ENCODE measurements at places on chromosomes 2 and 18. TPM values are rescaled to one million over a fixed set of nuclear protein-coding genes. Genes with fewer than 3 reads are reported as not detected.

The GALNT5 gene
- 0.87 TPM for total RNA-seq

The ALKAL2 gene
- 96.6 TPM for total RNA-seq

The CDC42EP3 gene
- 58.6 TPM for total RNA-seq

The FASTKD1 gene
- 8.4 TPM for total RNA-seq

The BOLL gene
- total RNA-seq = not detected

The C2orf15 gene
- total RNA-seq = not detected

DNA sequence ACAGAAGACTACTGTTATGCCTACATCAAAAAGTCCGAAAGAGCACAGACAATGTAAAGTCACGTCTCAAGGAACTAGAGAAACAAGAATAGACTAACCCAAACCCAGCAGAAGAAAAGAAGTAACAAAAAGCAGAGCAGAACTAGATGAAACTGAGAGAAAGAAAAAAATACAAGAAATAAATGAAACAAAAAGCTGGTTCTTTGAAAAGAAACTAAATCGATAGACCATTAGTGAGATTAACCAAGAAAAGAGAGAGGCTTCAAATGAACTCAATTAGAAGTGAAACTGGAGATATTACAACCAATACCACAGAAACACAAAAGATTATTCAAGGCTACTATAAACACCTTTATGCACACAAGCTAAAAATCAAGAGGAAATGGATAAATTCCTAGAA, 271.8 kb downstream of the MBD2 start:
- no peak for DNase-seq
- H3K27ac ChIP-seq = no peak overlapping the region
- no peak overlapping the region for H3K4me3 ChIP-seq
- no peaks in the 10 kb centered on the region for H3K4me1 ChIP-seq

GRCh38 chr2:62194558-62195420, 1.1 kb upstream of the B3GNT2 start:
- H3K36me3 ChIP-seq = no peaks in the 10 kb centered on the region
- H3K27ac ChIP-seq = peak overlapping the region; percentile 92
- H3K27me3 ChIP-seq = no peaks in the 10 kb centered on the region
- DNase-seq = no peak

DNA sequence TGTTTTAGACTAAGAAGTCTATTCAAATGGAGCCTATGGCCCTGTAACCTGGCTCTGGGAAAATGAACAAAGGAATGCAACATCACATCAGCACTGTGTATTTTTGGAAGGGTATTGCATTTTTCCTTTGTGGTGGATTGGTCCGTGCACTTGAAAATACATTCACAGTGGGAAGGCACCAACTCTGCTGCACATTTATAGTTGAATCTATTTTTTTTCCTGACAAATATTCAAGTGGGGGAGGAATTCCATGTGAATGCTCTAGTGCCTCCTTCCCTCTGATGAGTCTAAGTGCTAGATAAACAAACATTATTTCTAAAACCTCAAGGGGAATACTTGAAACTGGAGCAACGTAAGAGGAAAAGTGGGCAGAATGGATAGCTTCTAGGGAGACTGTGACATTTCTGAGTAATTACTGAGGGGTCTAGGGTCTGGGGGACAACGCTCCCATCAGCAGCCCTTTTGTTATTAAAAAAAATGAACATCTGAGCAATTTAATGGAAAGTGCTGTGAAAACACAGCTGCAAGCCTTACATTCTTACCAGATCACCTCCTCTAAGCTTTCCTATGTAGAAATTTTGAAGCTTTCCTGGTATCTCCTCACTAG, 208.2 kb downstream of the SLC8A1 start:
- H3K27me3 ChIP-seq = no peaks in the 10 kb centered on the region
- no peak overlapping the region for H3K4me3 ChIP-seq
- H3K4me1 ChIP-seq = peaks cover 5% of the 10 kb centered on the region
- H3K27ac ChIP-seq = no peak overlapping the region
- H3K36me3 ChIP-seq = no peaks in the 10 kb centered on the region

DNA sequence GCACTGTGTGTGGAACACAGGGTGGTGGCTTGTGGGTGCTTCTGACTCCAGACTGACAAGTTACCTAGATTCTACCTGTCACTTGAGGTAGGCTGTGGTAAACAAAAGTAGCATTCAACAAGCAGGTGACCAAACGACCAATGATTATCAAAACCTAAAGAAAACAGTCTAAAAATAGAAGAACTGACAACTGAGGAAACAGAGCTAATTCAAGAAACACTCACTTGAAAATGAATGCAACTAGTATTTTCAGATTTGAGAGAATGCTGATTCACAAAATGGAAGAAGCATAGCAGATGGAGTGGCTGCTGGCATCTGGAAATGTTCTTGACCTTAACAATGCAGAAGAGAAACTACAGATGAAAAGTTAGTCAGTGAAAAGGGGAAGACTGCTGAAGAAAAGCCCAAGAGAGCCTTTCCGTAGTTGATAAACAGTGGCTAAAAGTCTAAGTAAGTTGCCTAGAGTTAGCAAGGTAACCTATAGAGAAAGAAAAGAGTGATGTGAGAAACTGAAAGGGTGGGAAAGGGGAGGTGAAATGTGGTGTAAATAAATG, 170.4 kb downstream of the NCK2 start:
- no peaks in the 10 kb centered on the region for H3K4me1 ChIP-seq
- DNase-seq = no peak

DNA sequence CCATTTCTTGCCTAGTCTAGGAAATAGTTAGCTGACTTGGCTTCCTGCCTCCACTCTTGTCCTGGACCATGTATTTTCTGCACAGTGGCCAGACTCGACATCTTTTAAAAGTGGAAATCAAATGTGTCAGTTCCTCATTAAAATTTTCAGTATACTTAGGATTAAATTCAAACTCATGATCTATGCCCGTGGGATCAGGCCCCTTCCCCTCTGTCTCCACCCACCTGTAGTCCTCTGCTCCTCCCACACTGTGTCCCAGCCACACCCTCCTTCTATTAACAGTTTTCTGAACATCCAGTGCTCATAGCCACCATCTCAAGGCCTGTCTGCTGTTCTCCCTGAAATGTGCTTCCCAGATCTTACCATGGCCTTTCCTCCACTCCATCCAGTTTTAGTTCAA, 13.3 kb downstream of the ARHGAP25 start:
- no peaks in the 10 kb centered on the region for H3K27me3 ChIP-seq
- no peak overlapping the region for H3K27ac ChIP-seq
- DNase-seq = no peak
- H3K4me3 ChIP-seq = no peak overlapping the region
- no peaks in the 10 kb centered on the region for H3K36me3 ChIP-seq

DNA sequence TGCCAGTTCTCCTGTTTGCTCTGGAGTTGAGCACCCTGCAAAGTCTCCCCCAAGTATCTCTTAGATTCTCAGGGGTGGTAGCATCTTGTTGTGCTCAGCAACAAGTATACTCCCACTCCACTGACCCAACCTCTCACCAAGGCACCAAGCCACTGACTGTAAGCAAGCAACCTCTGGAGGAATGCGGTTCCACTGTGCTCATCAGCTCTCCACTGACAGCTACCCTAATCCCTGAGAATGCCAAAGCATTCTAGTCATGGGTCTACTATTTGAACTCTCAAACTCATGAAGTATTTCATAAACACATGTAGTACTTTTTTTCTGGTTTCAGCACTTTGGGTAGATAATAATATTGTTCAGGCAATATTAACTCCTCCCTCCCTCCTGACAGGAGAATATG, 170.0 kb downstream of the EPHA4 start:
- H3K4me1 ChIP-seq = no peaks in the 10 kb centered on the region
- no peak for DNase-seq
- no peaks in the 10 kb centered on the region for H3K36me3 ChIP-seq
- no peak overlapping the region for H3K27ac ChIP-seq

GRCh38 chr2:31997653-31998052, 13.2 kb downstream of the MEMO1 start:
- H3K27me3 ChIP-seq = no peaks in the 10 kb centered on the region
- no peak overlapping the region for H3K4me3 ChIP-seq
- no peak for DNase-seq
- H3K27ac ChIP-seq = no peak overlapping the region
- no peaks in the 10 kb centered on the region for H3K4me1 ChIP-seq

GRCh38 chr2:138060301-138060635, 96.0 kb downstream of the HNMT start:
- H3K4me3 ChIP-seq = no peak overlapping the region
- no peaks in the 10 kb centered on the region for H3K4me1 ChIP-seq
- DNase-seq = peak; percentile 37
- no peak overlapping the region for H3K27ac ChIP-seq
- H3K27me3 ChIP-seq = no peaks in the 10 kb centered on the region

GRCh38 chr2:106990297-106990696, 104.3 kb upstream of the ST6GAL2 start:
- H3K36me3 ChIP-seq = no peaks in the 10 kb centered on the region
- no peak overlapping the region for H3K27ac ChIP-seq
- no peaks in the 10 kb centered on the region for H3K27me3 ChIP-seq
- no peak overlapping the region for H3K4me3 ChIP-seq
- no peak for DNase-seq

- peaks cover 4% of the 10 kb centered on the region for H3K27me3 ChIP-seq
- H3K27ac ChIP-seq = no peak overlapping the region
- H3K4me3 ChIP-seq = no peak overlapping the region
- no peaks in the 10 kb centered on the region for H3K36me3 ChIP-seq
Observed at GRCh38 chr2:216391401-216391800, 19.1 kb upstream of the MARCHF4 start.

DNA sequence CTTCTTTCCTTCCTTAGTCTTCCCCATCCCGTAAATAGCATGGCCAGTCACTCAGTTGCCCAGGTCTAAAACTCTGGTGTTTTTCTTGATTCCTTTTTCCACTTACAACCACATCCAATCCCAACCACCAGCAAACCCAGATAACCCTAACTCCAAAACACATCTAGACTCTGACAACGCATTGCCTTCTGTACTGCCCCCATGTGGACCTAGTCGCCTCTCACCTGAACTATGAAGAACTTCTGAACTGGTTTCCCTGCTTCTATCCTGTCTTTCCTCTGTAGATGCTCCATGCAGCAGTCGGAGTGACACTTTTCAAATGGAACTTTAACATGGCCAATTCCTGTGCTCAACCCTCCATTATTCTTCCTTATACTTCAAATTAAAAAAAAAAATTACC, 26.5 kb downstream of the ST6GAL2 start:
- DNase-seq = no peak
- H3K27ac ChIP-seq = no peak overlapping the region
- no peak overlapping the region for H3K4me3 ChIP-seq

GRCh38 chr2:54088719-54089118, 26.7 kb upstream of the ACYP2 start:
- no peaks in the 10 kb centered on the region for H3K4me1 ChIP-seq
- H3K27me3 ChIP-seq = no peaks in the 10 kb centered on the region
- H3K27ac ChIP-seq = no peak overlapping the region

- H3K36me3 ChIP-seq = no peaks in the 10 kb centered on the region
- H3K4me3 ChIP-seq = no peak overlapping the region
- no peaks in the 10 kb centered on the region for H3K4me1 ChIP-seq
- H3K27ac ChIP-seq = no peak overlapping the region
- no peaks in the 10 kb centered on the region for H3K27me3 ChIP-seq
Observed at GRCh38 chr18:845152-845819, 33.2 kb upstream of the YES1 start.
